ENCODE measurements at places on chromosomes 7 and 10. TPM values are rescaled to one million over a fixed set of nuclear protein-coding genes. Genes with fewer than 3 reads are reported as not detected.
A peak's percentile ranks its signal among the peaks of the same experiment; 100 is the strongest.

The GDF2 gene
- total RNA-seq = not detected

The BTBD16 gene
- total RNA-seq = not detected

The ZNF488 gene
- not detected for total RNA-seq

The DPYSL4 gene
- total RNA-seq = 0.40 TPM

GRCh38 chr10:102782673-102783551 is 39.2 kb downstream of the WBP1L start:
- no peak for DNase-seq

- DNase-seq = no peak
Measured at GRCh38 chr7:12524794-12525386, 45.6 kb upstream of the SCIN start.

GRCh38 chr7:100088095-100088620 is 611 bp upstream of the COPS6 start:
- DNase-seq = no peak

DNA sequence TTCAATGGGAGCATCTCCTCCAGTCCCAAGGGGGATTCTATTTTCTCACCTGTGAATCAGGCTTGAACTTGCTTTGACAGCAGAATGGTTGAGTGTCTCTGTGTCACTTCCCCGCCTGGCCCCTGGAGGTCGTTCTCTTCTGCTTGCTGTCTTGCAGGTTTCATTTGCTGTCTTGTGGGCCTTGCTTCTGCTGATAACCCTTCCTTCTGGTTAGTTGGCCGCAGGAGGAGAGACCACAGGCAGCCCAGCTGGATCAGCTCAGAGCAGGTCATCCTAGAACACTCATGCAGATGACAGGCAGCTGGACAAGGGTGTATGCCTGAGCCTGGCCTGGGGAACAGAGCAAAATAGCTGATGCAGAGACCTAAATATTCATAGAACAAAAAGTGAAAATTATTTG is 344.2 kb upstream of the ADARB2 start:
- DNase-seq = no peak

GRCh38 chr7:99142727-99143520 is 984 bp downstream of the SMURF1 start:
- DNase-seq = peak; percentile 95

DNA sequence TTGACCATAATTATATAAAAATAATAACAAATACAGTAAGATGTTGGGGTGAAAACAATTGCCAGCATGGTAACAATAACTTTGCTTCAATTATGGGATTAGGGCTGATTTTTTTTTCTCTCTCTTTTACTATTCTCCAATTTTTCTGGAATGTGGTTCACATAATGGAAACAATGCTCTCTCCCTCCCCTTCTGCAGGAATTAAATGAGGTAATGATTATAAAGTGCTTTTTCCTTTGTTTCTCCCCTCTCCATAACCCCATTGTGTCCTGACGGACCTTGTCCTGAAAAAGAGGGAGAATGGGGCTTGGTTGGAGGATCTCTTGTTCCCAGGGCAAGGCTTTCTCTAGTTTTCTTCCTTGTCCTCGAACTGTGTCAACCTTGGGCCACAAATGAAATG is 234.0 kb upstream of the ZNF32 start:
- no peak for DNase-seq

DNA sequence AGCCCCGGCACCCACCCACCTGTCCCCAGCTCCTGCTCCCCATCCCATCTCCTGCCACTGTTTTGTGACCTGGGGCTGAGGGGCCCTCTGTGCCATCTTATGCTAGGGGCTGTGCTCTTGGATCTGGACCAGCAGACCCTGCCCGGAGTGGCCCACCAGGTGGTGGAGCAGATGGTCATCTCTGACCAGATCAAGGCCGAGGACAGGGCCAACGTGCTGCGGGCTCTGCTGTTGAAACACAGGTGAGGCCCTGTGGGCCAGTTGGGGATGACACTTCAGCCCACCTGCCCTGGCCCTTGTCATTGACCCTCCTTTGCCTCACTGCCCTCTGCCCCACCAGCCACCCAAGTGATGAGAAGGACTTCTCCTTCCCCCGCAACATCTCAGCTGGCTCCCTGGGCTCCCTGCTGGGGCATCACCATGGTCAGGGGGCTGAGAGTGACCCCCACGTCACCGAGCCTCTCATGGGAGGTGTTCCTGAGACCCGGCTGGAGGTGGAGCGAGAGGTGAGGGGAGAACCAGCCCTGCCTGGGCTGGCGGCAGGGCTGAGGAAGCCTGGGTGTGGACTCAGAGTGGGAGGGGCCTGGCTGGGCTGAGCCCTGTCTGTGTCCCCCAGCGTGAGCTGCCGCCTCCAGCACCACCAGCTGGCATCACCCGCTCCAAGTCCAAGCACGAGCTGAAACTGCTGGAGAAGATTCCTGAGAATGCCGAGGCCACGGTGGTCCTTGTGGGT is 10.6 kb downstream of the FASTK start:
- DNase-seq = no peak

DNA sequence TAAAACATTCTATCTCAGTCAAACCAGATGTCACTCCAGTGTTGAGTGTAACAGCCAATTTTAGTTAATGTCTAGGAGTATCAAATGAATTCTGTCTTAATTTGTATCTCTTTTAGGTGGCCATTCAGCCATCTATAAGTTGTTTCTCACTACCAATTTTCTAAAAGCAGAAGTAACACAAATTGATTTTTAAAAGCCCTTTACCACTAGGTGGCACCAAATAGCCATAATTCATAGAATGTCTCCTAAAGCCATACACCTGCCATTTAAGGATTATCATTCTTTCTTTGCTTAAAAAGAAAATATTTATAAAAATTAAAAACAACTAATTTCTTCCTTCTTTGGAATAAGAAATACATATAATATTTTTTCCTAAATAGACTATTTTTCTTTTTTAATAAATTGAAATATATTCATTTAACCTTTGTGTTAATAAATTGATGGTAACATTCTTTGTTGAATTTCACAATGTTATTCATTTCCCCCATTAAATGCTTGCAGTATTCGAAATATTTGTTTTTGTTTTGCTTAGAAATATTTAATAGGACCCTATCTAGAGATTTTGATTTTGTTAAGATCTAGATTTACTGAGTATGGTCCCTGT is 107.8 kb upstream of the PPP1R3A start:
- peak; percentile 76 for DNase-seq

GRCh38 chr10:71308985-71309384 is 10.1 kb upstream of the SLC29A3 start:
- no peak for DNase-seq

DNA sequence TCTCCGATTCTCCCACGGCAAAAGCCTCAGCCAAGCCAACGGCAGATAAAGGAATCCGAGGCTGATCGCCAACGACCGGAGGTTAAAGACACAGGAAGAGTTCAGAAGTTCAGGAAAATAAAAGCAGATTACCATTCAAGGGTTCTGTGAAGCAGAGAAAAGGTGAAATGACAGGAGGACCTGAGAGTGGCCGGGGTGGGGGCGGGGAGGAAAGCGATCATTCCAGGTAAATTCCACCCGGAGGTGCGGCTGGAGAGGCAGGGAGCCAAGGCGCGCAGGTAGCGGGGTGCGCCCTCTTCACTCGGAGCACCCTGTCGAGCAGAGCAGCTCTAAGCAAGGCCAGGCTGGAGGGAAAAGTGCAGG is 35.3 kb upstream of the SEPHS1 start:
- no peak for DNase-seq
